Fibroblast of skin of abdomen (primary cell): ENCODE measurements at places on chromosomes 5 and 9.

- DNase-seq = no peak
These were observed 70.3 kb upstream of the ANGPTL2 start for GRCh38 chr9:127192744-127193143.

GRCh38 chr5:127959152-127959764, 124.3 kb upstream of the SLC12A2 start:
- peak; percentile 81 for DNase-seq

DNA sequence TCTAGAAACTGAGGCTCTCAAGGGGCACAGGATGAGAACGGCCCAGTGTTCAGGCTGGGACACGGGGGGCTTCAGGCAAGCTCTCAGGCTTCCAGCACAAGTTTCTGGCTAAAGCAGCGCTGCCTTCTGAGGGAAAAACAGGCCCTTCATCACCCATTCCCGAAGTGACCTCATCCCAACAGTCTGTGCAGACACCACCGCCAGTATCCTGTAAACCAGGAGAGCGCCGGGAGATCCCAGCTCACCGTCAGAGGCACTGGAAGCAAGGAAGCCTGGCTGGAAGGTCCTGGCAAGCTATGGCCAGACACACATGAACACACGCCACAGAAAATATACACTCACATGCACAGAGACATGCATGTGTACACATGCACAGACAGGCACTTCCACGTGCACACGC, 8.8 kb downstream of the SLC12A7 start:
- no peak for DNase-seq

DNA sequence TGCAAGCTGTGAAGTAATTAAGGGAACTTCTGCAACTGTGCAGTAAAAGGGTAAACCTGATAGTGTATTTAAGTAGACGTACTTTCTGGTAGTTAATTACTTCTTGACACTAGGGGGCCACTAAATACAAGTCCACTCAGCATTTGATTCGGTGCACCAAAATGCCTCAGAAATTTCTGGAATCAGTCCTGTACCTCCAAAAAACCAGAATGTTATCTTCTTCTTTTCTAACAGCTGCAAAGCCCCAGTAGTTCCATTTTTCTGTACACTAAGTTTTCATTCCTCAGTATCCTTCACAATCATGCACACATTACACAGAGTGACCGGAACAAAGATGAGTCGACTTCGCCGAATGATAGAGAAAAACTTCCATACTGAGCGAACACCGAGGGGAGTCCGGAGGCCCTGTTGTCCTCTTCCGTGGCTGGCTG, 484 bp downstream of the GFM2 start:
- peak; percentile 17 for DNase-seq

DNA sequence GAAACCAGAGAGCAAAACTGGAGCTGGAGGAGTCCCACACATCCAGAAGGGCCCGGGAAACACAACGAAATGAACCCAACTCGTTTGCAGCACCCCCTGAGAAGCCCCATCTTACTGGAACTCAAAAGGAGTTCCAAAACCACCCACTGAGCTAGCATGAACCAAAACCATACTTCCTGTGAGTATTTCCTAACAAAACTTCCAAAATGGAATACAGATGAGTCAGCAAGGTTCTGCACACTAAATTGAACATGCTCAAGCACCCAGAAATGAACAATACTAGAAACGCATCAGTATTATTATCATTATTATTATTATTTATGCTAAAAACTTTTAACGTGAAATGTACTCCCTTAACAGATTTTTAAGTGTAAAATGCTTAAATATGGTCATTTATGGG, 8.0 kb upstream of the SPOCK1 start:
- DNase-seq = no peak

- peak; percentile 55 for DNase-seq
These were observed 77.7 kb upstream of the SNX2 start for GRCh38 chr5:122697191-122697590.

DNA sequence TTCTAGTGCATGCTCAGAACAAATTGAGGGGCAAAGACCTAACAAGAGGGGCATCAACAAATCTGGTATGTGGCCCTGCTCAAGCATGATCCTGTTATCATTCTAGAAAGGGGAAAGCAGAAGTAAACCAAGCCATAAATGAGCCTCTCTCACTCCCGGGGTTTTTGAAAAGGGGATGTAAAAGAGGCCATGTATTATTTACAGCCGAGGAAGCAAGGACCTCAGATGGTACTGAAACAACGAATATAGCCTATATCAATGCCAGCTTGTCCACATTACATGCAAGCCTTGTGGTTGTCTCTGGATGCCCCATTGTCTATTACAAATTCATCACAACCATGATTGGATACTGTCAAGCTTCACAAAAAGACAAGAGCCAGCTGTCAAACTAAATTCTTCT, 211.3 kb downstream of the DCP2 start:
- DNase-seq = no peak

- DNase-seq = no peak
These were observed 5.1 kb downstream of the SPZ1 start for GRCh38 chr5:80324912-80325311.

DNA sequence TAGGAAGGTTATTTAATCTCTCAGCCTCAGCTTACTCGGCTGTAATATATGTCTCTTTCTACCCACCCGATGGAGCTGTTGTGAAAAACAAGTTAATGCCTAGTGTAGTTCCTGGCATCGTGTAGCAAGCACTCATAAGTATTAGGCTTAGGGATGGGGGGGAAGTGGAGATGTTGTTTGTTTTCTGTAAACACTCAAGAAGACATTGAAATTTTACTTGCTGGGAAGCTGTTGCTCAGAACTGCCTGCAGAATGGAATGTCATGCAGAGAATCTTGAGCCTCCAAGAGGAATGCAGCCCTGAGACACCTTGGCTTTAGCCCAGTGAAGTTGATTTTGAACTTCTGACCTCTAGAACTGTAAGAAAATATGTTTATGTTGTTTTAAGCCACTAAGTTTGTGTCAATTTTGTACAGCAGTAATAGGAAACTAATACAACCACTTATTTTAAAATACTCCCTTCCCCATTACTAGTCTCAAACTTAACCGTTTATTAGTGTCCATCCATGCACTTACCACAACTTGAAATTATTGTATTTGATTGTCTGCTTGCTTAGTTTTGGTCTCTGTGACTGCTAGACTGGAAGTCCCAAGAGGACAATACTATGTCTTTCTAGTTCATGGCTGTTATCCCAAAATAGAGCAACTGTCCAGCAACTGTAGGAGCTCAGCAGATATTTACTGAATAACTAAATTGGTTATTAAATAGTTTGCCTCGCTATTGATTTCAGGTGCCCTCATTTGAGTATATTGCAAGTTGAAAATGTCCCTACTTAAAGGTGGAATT, 53.8 kb downstream of the MFAP3 start:
- peak; percentile 46 for DNase-seq

DNA sequence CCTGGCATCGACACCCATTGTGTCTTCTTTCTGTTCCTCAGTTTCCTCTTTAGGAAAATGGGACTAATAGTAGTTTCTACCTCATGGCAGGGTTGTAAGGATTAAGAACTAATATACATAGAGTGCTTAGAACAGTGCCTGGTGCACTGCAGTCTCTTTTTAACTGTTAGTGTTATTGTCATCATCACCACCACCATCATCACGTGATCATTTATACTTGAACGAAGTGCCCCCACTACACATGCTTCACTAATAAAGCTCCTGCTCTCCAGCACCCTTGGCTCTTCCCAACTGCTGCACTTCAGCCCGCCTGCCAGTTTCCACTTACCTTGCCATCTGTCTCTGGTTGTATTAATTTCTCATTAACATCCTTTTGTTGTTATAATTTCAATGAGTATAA, 35.8 kb upstream of the MAST4 start:
- no peak for DNase-seq

GRCh38 chr5:54696931-54697330, 179.4 kb downstream of the SNX18 start:
- DNase-seq = no peak

DNA sequence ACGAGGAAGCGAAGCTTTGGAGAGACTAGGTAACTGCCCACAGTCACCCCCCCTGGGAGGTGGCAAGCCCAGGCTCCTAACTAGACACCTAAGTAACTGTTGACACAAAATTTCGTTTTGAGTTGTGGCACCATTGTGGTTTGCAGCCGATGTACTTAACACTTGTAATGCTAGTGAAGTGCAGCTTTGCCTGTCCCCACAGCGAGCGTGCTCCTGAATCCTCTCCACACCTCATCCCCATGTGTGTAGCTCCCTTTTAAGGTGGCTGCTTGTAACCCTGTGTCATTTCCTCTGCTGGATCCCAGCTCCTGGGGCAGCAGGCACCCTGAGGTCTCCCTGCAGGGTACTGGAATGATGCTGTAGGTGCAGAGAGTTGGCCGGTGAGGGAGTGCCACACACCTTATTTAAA, 114.9 kb downstream of the TRIO start:
- no peak for DNase-seq

DNA sequence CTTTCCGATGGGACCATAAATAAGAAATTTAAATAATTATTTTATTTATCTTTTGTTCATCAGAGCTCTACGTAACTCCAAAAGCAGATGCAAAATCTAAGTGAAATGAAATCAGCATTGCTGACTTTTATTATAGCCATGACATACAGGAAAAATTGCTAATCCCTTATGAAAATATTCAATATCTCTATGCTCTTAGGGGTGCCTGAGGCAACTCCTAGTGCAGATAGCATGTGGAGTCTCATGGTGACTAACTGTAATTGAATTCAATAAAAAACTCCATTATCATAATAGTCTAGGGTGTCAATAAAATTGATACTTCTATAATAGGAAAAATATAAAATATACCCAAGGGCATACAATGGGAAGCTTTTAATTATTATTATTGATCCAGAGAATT, 42.6 kb downstream of the SLC24A2 start:
- no peak for DNase-seq

GRCh38 chr9:75033791-75034473, 5.8 kb upstream of the CARNMT1 start:
- DNase-seq = no peak

GRCh38 chr9:34665381-34666250, 3.2 kb upstream of the CCL27 start:
- DNase-seq = peak; percentile 95

GRCh38 chr5:151685749-151686673, 704 bp downstream of the SPARC start:
- peak; percentile 48 for DNase-seq

DNA sequence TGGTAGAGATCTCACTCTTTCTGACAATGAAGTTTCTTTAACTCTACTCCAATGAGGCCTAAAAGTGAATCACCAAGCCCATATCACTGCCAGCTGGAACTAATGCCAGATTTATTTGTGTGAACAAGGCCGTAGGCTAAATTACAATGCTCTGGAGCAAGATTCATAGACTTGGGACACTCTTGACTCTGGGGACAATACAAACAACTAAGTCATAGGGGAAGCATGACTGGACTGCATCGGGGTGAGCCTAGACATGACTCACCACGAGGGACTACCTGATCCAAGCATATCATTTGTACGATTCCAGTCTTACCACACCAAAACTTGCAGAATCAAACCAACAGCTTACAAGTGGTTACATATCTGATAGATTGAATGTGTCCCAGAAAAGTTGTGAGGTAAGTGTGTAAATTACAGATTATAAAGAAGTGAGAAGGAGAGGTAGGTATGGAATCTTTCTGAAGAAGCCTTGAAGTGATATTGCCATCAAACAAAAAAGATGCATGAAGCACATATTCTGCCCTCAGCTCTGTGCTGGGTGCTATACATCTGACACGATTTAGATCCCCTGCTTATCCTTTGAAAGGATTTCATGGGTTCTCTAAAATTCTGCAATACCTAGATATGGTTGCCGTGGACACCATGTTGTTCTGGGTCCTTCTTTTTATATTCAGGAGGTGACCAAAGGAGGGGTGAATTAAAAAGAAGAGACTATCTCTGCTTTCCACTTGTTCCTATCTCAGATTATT, 199.3 kb upstream of the PDE4D start:
- DNase-seq = peak; percentile 61

- DNase-seq = no peak
These were observed 27.2 kb downstream of the CCDC69 start for GRCh38 chr5:151196556-151197290.

GRCh38 chr5:89064736-89065135, 181.8 kb upstream of the MEF2C start:
- peak; percentile 10 for DNase-seq

DNA sequence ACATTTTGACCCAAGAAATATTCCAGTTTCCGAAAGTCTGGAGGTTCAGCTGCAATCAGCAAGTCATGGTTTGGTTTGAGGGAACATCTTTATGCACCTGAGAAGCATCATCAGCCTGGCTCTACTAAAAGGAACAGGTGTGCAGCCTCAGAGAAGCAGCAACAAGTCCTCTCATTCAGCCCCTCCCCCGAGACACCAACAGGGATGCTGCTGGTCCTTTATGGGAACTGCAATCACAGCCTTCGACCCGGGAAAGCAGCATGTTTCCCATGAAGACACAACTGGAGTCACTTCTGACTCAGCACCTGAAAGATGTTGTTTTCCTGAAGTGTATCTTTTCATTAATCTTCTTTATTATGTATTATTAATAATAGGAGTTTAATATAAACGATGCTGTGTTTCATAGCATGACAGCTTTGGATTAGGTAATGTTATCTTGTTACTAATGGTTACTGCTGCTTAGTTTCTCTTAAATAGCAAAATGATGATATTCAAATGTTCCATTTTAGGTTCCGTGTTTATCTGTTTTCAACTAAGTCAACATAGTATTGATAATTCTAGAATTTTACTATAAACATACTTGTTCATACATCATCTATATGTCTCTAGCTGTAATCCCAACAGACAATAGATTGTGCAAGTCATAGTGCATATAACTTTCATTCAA, 15.6 kb upstream of the NREP start:
- no peak for DNase-seq

- DNase-seq = no peak
These were observed 280.4 kb downstream of the CDH9 start for GRCh38 chr5:26757941-26758340.

- DNase-seq = peak; percentile 62
These were observed 13.4 kb upstream of the XPA start for GRCh38 chr9:97710356-97711222.

GRCh38 chr5:174735498-174736330, 11.3 kb downstream of the MSX2 start:
- no peak for DNase-seq
